ENCODE measurements at places on chromosomes 3 and 15. TPM values are rescaled to one million over a fixed set of nuclear protein-coding genes. Genes with fewer than 3 reads are reported as not detected.

Gene RNU5B-1
- total RNA-seq: not detected

Gene SCAANT1
- not detected for total RNA-seq

Gene ISLR2
- 0.29 TPM for total RNA-seq

Gene SLC28A1
- not detected for total RNA-seq

Measured in A549 treated with RU486 at 1 μM for 4 hours (cell line).